ENCODE measurements at places on chromosomes 1 and 21.

- DNase-seq = peak; percentile 30
Observed at GRCh38 chr1:10909697-10910680, 102.5 kb upstream of the TARDBP start.

DNA sequence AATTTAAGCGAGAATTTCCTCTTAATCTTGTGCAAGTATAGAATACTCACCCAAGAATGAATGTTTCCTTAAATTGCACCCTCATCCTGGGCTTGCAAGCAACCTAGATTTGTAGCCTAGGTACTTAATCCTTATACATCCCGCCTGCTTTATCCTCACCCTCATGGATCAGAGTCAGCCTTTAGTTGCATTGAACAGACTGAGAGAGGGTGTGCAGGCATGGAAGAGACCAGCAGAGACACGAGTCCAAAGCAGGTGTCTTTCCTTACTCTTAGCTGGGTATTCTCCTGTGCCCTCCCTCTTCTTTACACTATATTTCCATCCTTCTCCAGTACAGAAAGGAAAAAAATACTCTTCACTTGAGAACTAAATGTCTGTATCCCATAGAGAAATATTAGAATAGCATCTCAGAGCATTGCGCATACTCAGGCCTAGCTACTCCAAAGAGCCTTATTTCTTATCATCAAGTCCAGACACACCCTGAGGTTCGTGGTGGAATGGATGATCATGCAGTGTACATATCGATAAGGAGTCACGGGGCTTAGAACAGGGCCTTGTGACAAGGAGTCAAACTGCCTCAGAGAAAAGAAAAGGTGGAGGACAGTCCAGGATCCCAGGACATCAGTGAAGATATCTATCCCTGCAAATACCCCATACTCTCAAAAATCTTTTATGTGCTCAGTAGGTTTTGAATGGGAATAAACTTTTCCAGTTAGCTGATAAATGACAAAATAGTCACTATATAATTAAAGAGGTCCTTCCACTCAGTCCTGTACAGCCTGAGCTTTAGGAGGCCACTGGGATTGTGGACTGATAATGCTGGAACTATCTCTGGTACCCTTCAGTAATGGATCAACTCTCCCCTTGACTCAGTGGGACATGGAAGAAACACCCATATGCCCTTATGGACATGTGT lies 297.9 kb downstream of the GRIK1 start:
- DNase-seq = no peak

- DNase-seq = no peak
Observed at GRCh38 chr1:70499695-70500094, 88.6 kb downstream of the CTH start.

DNA sequence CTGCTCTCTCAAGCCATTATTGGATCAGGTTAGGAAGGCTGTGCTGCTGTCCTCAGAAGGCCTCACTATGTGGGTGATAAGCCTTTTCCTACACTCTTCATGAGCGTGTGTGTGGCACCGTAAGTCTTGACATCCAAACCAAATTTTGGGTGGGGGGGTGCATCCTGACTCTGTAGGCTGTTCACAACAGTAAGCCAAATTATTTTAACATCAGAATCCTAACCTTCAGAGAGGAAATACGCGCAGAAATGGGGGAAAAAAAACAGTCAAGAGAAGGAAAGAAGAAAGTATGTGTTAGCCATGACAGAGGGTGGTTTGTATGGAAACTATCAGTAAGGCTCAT lies 21.0 kb downstream of the STPG1 start:
- no peak for DNase-seq

GRCh38 chr1:78419309-78419708 lies 71.5 kb upstream of the PTGFR start:
- DNase-seq = no peak

GRCh38 chr1:178958491-178958890 lies 67.2 kb upstream of the FAM20B start:
- DNase-seq = no peak

DNA sequence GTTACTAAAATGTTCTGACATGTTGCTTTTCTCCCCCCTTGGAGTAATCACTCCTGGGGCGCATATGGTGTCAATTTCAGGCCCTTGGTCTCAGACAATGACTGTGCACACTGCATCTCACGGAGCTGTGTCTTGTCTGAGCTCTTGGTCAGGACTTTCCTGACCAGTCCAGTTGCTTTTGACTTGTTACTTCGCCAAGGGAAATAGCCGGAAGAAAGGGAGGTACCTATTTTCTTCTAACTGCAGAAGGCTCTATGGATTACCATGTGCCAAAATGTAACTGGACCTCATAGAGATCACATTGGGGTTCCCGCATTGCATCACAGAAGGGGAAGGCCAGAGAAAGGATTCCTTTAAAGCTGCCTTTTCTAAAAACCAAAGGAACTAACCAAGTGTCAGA lies 68.6 kb downstream of the SPAG17 start:
- DNase-seq = no peak

- DNase-seq = no peak
Observed at GRCh38 chr1:36706416-36706815, 223.7 kb upstream of the CSF3R start.

DNA sequence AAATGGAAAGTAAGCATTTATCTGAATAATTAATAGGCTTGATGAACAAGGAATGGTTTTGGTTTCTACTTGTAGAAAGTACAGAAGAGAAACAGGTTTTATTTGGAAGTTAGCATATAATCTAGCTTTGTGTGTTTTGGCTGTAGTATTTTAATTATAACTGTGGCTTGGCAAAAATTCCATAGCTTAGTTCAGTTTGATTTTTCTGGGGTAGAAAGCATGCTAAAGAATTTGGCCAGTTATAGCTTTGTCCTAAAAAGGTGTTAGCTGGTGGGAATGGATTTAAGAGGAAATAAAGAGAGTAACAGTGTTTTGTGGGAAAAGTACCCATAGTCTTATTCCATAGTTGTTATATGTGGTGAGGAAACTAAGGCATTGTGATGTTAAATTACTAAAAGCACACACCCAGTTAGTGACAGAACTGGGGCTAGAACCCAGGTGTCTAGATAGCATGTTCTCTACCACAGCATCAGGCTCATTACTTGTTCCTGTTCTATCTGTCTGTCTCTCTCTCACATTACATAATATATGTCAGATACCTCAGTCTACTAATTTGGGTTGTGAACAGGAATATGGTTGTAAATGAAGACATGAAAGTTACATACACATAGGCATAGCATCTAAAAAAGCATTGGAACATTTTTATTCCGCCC lies 55.0 kb downstream of the MPZL1 start:
- DNase-seq = no peak

DNA sequence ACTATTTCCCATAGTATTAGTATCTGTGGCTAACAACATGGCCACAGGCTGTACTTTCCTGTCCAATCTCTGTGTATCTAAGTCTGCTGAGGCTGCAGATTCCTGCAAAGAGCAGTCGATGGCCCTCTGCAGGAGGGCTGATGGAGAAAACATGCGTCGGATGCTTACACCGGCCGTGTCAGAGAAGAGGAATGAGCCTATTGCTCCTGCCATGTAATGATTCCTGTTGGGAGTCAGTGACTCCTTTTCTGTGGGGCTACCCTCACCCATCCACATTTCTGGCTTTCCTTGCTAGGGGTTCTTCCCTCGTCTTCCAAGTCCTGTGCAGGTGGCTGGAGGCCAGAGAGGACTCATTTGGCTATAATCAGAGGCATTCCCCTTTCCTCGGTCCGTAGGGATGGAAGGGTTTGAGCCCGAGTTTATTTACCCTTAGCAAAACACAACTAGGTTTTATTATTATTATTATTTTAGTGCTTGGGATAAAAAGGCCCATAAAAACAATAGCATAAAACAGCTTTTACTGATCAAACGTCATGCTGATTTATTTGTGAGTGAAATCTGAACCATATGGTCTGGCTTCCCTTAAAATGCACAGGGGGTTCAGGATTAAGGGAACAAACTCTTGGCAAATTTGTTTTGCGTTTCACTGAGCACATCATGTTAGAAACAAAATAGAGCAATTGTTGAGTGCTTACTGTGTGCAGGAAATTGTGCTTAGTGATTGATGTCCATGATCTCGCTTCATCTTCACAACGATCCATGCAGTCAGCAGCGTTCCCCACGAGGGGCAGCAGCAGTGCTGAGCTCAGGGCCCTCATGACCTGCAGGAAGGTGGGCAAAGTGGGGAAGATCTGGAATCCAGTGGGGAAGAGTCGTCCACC lies 70.8 kb downstream of the KIF26B start:
- no peak for DNase-seq

DNA sequence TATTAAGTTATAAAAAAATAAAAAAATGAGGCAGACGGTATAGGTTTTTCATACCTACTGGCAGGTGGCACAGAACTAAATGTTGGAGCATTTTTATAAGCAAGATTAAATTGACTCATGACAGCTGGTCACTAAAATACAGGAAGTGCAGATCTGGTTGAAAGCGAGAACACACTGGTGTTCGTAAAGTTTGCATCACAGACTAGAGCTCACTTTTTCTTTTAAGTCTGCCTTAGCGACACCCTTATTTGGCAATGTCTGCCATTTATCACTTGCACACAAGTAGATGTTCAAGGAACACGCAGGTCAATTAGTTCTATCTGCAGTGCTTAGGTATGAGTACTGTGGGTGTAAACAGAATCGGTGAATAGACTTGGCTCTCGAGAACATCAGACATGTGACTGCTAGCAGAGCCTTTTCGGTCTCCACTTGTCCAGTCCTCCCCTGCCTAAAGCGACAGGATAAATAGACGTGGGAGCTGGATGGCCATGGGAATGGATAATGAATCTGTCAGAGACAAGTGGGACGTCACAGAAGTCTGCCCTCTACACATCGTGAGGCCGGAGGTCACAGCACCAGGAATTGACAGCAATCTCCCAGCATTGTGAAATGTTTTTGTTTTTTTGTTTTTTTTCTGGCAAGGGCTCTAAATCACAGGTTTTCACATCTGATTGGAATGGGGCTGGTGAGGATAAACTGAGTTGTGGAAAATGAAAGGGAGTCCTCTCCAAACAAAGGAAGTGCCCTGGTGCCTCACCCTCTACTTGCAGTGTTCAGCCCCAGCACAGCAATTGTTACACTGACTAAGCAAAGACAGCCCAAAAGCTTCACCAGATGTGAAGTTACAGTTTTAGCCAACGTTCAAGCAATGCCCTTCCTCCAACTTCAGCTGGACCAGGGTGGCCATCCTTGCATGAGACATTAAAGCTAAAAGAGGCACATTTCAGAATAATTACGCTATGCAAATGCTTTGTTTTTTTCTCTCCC lies 248.9 kb downstream of the NTNG1 start:
- no peak for DNase-seq

DNA sequence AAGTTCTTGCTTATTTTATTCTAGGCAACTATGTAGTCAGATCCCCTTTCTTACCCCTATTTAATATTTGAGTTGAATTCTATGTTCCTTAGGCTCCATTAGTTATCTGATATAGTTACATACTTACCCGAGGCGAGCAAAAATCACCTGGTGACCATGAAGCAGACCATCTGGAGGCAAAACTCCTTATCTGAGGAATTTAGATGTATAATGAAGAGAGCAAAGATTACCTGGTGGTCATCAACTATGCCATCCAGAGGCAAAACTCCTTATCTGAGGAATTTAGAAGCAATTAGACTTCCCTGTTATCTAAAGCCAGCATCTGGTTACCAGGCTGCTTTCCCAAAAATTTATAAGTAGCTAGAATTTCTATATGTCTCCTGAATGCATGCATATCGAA lies 129.9 kb downstream of the PATJ start:
- no peak for DNase-seq

DNA sequence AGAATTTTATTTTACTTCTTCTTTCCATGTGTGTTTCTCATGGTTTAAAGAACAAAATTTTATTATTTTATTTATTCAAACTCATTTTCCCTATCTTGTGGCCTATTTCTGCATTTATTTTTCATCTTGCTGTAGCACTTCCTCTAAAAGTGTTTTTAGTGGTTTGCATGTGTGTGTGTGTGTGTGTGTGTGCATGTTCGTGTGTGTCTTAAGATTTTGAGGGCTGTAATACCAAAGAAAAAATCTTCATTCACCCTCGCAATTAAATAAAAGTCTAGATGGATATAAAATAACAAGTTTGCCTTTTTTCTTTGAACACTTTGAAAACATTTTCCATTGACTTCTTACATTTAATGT lies 24.6 kb upstream of the FCRL3 start:
- no peak for DNase-seq

GRCh38 chr1:222310836-222311235 lies 237.1 kb downstream of the HHIPL2 start:
- DNase-seq = no peak

- DNase-seq = peak; percentile 25
Observed at GRCh38 chr1:241902391-241903065, 54.5 kb downstream of the EXO1 start.

GRCh38 chr1:83909687-83910086 lies 89.2 kb downstream of the TTLL7 start:
- no peak for DNase-seq

- peak; percentile 51 for DNase-seq
Observed at GRCh38 chr21:24895885-24896734, 711.2 kb downstream of the MRPL39 start.

DNA sequence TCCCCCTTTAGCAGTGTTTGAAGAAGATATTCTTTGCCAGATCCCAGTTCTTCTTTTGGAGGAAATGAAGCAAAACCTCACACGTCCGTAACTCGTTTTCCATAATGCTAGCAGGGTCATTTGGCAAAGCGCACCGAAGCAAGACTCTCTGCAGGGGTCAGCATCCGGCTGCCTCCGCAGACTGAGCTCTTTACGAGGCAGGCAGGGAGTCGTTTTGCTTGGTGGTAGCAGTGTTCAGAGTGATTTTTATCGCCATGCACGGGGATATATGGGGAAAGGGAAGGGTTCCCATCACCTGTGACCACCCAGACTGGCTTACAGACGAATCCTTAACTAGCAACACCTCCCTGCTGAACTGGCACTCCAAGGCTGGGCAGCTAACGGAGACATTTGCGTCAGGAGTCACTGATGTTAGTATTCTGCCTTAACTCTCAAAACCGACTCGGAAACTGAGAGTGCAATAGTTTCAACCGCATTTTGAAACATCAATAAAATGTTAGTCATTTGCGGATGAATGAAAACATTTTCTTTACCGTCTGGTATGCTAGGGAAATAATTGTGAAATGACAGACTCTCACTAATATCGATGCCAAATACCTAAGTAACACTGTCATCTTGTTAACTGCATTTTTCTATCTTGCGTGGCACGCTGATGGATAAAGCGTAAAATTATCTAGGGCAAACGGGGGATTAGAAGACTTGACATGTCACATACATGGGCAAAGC lies 2.2 kb upstream of the NEGR1 start:
- DNase-seq = peak; percentile 43

DNA sequence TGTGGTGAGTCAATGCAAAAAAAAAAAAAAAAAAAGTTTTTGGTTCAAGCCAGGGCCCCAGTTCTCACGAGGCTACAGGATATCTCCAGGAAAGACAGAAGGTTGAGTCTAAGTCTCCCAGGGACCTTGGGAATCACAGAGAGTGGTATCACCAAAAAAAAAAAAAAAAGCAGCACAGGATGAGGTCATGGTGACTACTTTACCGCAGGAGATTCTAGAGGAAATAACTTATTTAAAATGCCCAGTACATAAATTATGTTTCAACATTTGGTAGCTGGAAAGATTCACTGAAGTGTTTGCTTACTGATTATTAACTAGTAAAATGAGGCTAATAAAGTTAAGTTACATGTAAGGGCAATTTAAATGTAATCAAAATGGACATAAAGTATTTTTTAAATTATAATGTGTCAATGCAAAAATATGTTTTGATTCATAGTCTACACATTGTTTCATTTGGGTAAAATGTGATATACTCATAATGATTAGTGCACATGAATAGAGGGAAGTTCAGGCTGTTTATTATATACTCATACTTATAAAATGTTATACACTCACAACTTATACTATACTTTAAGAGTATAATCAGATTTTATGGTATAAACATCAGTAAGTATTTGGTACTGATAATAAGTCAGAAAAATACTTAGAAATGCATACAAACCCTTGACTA lies 84.1 kb downstream of the PLPPR5 start:
- no peak for DNase-seq

Data from Kasumi-1 (cell line).